ENCODE measurements at places on chromosomes 5 and 9.

GRCh38 chr5:173187054-173187743 lies 42.9 kb downstream of the BNIP1 start:
- DNase-seq: no peak

- DNase-seq: no peak
Observed at GRCh38 chr5:149961186-149961685, 678 bp downstream of the SLC26A2 start.

DNA sequence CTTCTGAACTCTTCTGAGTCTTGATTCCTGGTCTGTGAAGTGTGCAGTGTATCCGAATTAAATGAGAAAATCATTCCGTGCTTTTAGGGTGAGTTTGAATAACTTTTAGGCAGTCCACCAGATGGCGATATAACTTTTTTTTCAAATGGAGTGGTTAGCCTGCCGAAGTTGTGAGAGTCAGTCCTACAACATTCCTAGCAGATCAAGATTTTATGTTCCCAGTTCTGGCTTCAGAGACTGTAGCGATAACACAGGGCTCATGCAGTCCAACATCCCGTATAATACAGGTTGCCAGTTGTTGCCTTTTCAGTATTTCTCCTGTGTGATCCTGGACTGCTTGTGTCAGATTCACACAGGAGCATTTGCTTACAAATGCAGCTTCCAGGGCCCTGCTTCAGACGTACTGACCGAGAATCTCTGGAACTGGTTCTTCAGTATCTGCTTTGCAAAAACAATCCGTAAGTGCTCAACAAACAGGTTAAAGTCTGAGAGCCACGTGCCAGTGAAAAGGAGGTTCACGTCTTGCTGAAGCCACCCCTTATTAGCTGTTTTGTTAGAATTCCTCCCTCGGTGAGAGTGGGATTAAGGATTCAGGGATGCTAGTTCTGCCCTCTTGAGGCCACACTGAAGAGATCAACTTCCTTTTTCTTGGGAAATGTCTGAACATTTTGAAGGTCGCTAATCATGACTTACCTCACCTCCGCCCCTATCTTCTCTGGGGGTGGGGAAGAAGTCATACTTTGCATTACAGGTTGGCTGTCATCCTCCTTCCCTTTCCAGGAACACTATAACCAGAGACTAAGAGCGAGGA lies 22.8 kb downstream of the SMIM3 start:
- DNase-seq: no peak

GRCh38 chr9:89366711-89367110 lies 48.4 kb downstream of the SECISBP2 start:
- no peak for DNase-seq

DNA sequence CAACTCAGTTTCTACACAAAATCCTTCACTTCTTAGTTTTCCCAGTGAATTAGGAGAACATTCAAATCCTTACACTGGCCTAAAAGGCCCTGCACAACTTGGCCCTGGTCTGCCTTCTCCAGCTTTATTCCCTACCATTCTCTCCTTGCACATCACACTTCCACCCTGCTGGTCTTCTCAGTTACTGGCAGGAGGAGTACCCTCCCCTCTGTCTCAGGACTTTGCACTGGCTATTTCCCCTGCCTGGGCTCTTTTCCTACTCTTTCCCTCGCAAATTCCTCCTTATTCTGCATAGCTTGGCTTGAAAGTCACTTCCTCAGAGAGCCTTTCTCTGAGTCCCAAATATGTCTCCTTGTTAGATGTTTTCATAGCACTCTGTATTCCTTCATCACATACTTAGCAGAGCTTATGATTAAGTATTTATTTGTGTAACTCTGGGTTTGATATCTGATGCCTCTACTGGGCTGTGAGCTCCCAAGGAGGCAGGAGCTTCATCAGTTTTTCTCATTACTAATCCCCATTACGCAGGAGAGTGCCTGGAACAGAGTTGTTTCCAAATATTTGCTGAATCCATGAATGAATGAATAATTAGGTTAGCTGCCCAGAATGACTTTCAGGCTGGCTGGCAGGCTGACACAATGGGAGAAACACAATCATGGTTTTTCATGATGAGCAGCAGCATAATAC lies 159.8 kb upstream of the KLF9 start:
- DNase-seq: no peak

DNA sequence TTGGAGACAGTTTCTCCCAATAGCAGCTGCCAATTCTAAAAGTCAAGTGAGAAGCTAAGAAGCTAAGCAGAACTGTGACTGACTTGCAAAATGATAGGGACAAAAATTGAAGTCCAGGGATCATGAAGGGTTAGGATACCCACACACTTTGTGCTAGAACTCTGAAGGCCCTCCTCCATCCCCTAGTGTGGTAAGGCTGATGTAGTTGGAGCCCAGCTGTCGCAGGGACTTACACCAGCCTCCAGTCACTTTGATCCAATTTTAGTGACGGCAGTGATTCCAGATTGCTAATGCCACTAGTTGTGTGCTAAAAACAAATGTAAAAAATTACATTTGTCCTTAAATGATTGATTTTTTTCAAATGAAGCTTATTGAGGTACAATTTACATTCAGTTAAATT lies 742.7 kb upstream of the ZNF608 start:
- DNase-seq: no peak

GRCh38 chr5:175418251-175418650 lies 25.7 kb downstream of the DRD1 start:
- no peak for DNase-seq

- DNase-seq: no peak
Observed at GRCh38 chr5:126752081-126752785, 24.7 kb upstream of the LMNB1 start.

- no peak for DNase-seq
Observed at GRCh38 chr9:112757282-112757883, 6.8 kb downstream of the SNX30 start.

DNA sequence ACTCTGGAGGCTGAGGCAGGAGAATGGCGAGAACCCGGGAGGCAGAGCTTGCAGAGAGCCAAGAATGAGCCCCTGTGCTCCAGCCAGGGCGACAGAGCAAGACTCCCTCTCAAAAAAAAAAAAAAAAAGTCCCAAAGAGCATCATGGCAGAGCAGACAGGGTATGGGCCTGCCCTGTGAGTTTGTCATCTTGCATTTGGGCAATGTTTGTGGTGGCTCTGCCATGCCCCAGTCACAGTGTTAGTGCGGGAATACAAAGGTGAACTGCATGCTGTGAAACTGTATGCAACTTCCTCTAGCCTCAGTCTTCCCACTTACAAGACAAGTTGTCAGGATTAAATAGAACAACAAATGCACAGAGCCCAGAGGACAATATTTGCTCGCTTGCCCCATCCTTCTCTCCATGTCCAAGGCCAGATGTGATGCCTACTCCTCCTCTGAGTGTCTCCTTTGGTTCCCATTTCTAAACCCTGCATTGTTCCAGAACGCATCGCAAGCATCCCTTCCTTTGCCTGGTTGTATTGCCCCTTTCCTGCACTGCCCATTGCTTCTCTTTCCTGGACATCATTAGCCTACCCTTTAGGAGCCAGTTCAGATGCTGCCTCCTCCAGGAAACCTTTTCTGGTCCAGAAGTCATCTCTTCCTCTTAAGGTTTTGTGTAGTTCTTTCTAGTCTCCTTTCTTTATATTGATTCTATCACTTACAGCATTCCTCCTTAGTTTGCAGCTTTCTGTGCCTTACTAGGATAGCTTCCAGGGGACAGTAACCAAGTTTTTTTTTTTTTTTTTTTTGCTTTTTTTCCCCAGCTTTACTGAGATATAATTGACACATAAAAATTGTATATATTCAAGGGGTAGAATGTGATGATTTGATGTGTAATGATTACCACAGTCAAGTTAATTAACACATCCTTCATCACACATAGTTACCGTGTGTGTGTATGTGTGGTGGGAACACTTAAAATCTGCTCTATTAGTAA lies 69.0 kb upstream of the TNFAIP8 start:
- no peak for DNase-seq

DNA sequence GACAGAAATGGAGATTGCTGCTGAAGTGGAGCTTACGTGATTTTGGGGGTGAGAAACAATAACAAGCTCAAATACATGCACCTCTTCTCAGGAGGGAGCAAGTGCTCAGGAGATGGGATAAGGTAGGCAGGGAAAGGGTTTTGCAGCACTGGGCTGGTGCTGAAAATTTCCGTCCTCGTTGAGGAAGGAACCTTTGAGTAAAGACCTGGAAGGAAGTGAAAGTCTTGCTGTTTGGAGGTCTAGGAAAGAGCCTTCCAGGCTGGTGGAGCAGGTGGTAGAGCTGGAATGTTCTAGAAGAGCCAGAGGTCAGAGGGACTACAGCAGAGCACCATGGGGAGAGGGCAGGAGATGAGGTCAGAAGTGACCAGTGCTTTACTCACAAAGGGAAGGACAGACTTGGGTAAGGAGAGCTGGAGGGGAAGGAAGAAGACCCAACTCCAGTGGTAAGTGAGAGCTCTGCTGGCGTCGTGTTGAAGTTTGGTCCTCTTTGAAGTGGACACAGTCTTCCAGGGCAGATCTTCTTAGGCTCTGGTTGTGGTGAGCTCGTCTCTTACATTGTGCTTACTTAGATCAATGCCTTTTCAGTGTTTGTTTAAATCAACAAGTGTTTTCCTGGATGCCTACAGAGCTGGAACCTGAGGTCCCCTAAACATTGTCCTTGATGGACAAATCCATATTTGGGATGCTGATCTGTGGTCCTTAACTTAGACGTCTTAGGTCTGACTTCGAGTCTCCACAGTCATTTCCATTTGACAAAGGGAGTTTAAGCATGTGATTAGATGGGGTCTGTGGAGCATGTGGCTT lies 21.0 kb downstream of the ANKRD33B start:
- DNase-seq: no peak

GRCh38 chr9:81613002-81613812 lies 76.1 kb downstream of the TLE1 start:
- no peak for DNase-seq

GRCh38 chr5:24642022-24642421 lies 2.8 kb downstream of the CDH10 start:
- no peak for DNase-seq

DNA sequence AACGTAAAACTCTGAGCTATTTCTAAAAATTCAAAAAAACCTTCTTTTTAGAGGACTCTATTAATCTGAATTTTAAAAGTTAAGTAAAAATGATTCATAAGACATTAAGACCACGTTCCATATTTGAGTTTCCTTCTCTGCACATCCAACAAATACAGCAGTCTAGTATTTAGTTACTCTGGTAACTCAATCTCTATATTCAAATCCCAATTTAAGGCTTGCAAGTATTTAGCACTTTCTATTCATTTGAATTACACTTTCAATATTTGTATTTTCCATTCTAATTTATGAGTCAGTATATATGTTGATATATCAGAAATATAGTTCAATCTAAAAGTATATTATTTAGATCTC lies 17.7 kb downstream of the RFX3 start:
- DNase-seq: no peak

GRCh38 chr5:148911386-148911785 lies 85.0 kb downstream of the ADRB2 start:
- no peak for DNase-seq

DNA sequence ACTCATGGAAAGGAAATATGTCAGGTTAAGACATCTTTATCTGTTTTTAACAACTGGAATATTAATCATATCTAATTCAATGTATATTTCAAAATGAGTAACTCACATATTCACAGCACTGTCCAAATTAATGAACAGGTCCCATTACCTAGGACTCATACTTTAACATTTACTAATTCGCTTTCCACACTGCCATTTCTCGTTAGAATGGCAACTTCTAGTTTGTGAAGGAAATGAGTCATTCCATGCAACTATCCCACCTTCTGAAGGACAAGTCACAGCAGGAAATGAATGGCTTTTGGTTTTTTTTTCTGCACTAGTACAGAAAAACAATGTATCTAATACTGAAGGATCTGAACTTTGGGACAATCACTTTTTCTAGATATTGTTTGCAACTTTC lies 24.6 kb upstream of the IFNK start:
- no peak for DNase-seq

- DNase-seq: no peak
Observed at GRCh38 chr5:138725818-138726416, 27.3 kb upstream of the CTNNA1 start.

GRCh38 chr9:90948156-90948555 lies 146.5 kb downstream of the SYK start:
- DNase-seq: no peak

All from SIG-M5 (cell line).